ENCODE measurements at places on chromosomes 2 and 18.

GRCh38 chr2:81250270-81250669 is 945.7 kb upstream of the LRRTM1 start:
- DNase-seq = no peak

DNA sequence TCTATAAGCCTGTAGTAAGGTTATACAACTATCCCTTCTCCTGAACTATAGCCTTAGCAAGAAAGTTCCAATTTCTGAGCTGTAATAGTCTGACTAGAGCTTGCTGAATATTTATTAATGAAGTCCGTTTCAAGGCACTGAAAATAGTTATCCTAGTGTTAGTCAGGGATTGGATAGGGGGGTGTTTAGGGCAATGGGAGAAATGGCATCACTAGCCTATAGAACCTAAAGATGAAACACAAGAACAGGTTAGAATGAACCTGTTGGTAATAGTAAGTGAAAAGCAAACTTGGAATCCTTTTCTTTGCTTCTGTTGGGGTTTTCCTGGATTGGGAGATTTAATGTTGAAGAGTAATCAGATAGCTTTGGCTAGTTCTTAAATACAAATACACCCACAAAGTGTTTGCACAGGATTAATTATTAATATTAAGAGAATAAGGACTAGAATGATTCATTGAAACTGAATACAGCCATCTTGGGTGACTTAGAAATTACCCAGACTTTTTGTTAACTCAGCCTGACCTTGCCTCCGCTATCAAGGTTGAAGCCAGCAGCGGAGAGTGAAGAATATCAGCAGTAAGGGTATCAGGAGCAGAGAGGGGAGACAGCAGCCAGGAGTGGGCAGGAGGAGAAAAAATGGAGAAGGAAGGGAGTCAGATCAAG is 14.4 kb downstream of the CCNT2 start:
- DNase-seq = no peak

DNA sequence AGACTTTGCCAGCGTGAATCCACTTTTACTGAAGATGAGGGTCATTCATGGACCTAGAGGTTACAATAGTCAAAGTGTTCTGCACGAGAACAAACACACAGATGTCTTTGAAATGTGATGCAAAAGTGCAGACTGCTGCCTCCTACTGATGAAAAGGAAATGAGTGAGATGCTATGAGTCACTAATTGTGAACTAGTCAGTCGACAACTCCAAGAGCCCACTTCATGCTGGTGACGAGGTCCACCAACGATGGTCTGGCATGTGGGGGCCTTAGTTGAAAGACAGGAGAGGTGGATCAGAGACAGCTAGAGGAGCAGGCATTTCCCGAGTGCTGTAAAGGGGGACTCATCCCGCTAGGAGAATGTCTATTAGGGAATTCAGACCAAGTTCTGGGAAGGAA is 17.1 kb upstream of the ZNF236 start:
- DNase-seq = no peak

- no peak for DNase-seq
Observed at GRCh38 chr2:88770016-88770415, 78.5 kb downstream of the RPIA start.

GRCh38 chr18:70390371-70391090 is 101.7 kb downstream of the SOCS6 start:
- no peak for DNase-seq

DNA sequence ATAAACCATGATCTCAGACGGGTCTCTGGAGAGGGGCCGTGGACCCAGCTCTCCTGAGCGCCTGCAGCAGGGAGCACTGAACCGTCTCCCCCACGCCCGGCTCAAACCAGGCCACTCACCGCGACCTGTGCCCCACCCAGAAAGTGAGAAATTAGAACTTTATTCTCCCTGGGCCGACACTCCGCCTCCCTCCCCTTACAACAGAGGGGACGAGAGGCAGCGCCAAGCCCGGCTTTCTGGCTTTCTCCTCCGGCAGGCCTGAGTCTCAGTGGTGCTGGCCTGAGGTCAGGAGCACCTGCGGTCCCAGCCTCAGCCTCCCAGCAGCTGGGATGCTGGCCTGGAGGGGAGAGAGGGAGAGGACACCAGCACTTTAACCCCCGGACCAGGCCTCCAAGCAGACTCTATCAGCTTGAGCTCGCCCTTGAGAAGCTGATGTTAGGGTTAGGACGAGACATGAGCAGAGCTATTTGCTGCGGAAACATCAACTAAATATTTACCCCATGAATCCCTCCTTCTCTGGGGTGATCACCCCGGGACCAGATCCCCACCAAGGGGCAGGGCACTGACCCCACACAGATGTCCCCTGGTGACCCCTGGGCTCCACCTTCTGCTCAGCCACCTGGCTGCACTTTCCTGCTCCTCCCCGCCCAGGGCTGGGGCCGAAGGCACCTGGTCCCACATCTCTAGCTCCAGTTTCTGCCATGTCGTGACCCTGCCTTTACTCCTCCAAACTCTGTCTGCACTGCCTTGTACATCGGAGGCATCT is 856.3 kb upstream of the SALL3 start:
- DNase-seq = no peak

DNA sequence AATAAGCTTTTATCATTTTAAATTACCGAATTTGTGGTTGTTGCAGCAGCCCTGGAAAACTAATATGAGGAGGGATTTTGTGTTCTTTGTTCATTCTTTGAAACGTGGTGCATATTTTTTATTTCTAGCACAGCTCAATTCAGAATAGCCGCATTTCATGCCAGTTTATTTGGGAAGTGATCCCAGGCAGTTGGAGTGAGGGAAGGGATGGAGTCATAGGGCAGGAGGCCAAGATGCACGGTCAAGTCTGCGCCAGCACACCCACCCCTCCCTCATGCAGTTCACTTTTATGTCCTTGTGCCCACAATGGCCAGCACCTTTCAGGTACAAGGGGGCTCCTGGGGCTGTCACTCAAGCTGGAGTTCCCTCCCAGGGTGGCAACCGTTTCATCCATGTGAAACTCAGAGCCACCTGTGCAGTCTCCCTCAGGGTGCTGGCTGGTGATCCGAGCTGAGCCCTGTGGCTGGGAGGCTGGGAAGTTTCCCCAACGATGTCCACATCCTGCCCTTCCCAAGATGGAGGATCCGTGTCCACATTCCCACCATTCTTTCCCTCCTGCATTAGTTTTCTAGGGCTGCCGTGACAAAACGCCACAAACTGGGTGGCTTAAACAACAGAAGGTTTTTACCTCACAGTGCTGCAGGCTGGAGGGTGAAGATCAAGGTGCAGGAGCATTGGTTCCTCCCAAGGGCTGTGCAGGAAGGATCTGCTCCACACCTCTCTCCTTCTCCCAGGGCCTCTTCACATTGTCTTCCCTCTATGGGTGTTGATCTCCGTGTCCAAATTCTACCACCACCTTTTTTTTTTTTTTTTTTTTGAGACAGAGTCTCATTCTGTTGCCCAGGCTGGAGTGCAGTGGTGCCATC is 68.5 kb upstream of the ITGA6 start:
- peak; percentile 24 for DNase-seq

- no peak for DNase-seq
Observed at GRCh38 chr2:152555048-152555447, 162.2 kb downstream of the PRPF40A start.

GRCh38 chr2:223744580-223744979 is 92.8 kb downstream of the AP1S3 start:
- DNase-seq = no peak

- DNase-seq = no peak
Observed at GRCh38 chr2:44928483-44929158, 12.9 kb upstream of the SIX3 start.

DNA sequence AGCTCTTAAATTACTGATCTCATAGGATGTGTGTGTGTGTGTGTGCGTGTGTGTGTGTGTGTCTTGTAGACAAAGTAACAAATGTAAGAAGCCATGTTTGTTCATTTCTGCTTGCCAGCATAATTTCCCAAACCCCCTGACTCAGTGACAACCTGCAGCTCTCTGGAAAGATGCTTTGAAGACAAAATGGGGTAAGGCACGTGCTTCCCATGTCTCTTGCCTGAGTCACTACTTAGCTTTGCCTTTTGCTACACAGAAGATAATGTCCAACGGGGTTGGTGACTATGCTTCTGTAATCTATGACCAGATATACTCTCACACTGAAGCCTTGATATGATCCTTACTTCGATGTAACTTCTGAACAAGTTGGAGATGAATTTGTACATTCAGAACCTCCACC is 332.0 kb downstream of the SLC4A3 start:
- no peak for DNase-seq

DNA sequence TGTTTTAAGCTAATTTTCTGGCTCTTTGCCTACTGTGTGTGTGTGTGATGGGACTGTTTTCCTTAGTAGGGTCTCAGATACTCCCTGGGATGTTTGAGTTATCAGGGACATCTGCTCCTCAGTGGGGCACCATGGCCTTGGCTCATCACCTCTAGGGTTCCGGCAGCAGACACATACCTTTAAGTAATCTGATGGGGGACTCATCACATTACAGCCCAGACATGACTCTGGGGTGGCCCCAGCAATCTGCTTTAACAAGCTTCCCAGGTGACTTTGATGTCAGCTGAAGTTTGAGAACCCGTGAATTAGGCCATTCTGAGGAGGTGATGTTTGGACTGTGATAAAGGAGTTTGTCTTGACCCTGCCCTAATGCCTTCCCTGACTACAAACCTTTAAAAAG is 38.8 kb downstream of the DDX18 start:
- DNase-seq = no peak

DNA sequence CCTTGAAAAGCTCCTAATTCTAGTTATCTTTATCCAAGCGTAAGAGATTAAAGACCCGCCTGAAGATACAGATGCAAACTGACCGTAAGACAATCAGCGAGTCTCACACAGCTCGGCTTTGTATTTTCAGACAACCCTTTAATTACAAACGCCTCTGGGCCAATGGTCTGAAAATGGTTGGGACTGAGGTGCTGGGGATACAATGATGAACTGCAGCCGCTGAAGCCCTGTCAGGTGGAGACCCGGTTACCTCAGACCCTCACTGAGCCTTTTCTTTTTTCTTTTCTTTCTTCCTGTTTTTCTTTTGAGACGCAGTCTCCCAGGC is 715 bp upstream of the CFAP36 start:
- DNase-seq = no peak

GRCh38 chr2:134843968-134844367 is 5.6 kb downstream of the ACMSD start:
- DNase-seq = no peak

- DNase-seq = no peak
Observed at GRCh38 chr2:109175350-109175678, 46.3 kb downstream of the SH3RF3 start.

GRCh38 chr2:28583899-28584553 is 88.2 kb downstream of the PLB1 start:
- peak; percentile 85 for DNase-seq

All from uterus (tissue), 4 donors.